ENCODE measurements at places on chromosomes 13 and 19.

- no peaks in the 10 kb centered on the region for H3K36me3 ChIP-seq
- DNase-seq, result no peak
- peaks cover 30% of the 10 kb centered on the region for H3K4me1 ChIP-seq
- H3K4me3 ChIP-seq, result no peak overlapping the region
- H3K27me3 ChIP-seq, result no peaks in the 10 kb centered on the region
- no peak overlapping the region for H3K27ac ChIP-seq
Observed at GRCh38 chr13:43305416-43305815, 282.0 kb downstream of the DNAJC15 start.

DNA sequence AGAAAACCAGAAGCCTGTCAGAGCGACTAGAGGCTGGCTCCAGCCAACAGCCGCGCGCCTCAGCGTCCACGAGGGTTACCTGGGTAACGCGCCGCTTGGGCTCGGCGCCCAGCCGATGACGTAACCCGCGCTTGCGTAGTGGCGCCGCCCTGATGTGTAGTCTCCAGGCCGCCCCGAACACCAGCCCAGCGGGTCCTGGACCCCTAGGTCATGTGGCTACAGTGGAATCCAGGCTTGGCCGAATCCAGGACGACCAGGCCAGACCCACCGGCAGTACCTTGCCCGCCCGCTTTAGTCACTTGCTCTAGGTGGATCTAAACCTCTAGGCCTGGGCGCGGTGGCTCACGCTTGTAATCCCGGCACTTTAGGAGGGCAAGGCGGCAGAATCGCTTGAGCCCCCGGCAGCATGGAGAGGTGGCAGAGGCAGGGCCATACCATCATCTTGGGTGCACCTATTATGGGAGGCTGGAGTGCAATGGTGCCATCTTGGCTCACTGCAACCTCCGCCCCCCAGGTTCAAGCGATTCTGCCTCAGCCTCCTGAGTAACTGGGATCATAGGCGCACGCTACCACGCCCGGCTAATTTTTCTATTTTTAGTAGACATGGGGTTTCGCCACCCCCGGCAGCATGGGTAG lies 7.2 kb upstream of the ZNF606 start:
- H3K27ac ChIP-seq, result peak overlapping the region; percentile 55
- peak; percentile 88 for DNase-seq
- peaks cover 15% of the 10 kb centered on the region for H3K27me3 ChIP-seq
- H3K36me3 ChIP-seq, result peaks cover 42% of the 10 kb centered on the region
- H3K4me3 ChIP-seq, result peak overlapping the region; percentile 79

- DNase-seq, result no peak
- no peaks in the 10 kb centered on the region for H3K27me3 ChIP-seq
- no peak overlapping the region for H3K4me3 ChIP-seq
- H3K4me1 ChIP-seq, result peaks cover 5% of the 10 kb centered on the region
Observed at GRCh38 chr13:90552702-90553101, 794.8 kb upstream of the MIR17HG start.

DNA sequence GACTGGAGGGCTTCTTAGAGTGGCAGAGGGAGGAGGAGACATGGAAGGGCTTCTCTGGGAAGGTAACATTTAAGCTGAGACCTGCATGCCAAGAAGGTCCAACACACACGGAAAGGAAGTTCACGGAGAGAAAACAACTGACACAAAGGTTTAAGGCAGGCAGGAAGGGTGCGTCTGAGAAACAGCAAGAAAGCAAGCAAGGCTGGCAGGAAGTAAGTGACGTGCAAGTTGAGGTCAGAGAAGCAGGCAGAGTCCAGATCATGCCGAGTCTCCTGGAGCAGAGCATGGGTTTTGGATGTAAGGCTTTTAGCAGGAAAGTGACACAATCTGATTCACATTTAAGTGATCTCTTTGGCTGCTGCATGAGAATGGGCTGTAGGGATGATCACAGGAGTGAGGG lies 60.5 kb downstream of the ATP7B start:
- DNase-seq, result no peak
- H3K27ac ChIP-seq, result no peak overlapping the region
- no peaks in the 10 kb centered on the region for H3K4me1 ChIP-seq
- peaks cover 18% of the 10 kb centered on the region for H3K36me3 ChIP-seq
- no peak overlapping the region for H3K4me3 ChIP-seq
- H3K27me3 ChIP-seq, result no peaks in the 10 kb centered on the region

GRCh38 chr13:73901324-73902068 lies 232.7 kb downstream of the KLF12 start:
- H3K4me1 ChIP-seq, result peaks cover 17% of the 10 kb centered on the region
- H3K4me3 ChIP-seq, result no peak overlapping the region
- no peak overlapping the region for H3K27ac ChIP-seq
- no peaks in the 10 kb centered on the region for H3K36me3 ChIP-seq
- no peak for DNase-seq

DNA sequence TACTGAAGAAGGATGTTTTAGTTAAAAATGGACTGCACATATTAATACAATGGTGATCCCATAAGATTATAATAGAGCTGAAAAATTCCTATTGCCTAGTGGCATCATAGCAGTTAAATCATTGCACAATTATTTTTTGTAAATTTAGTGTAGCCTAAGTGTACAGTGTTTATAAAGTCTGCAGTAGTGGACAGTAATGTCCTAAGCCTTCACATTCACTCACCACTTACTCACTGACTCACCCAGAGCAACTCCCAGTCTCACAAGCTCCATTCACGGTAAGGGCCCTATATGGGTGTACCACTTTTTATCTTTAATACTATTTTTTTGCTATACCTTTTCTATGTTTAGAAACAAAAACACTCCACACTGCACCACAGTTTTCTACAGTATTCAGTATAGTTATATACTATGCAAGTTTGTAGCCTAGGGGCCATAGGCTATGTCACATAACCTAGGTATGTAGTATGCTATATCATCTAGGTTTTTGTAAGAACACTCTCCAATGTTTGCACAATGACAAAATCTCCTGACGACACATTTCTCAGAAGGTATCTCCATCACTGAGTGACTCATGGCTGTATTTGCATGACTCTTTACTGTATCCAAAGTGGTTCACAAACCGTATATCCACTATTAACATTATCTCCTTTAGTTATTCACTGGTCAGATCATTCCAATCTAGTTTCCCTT lies 536.0 kb downstream of the KLF12 start:
- DNase-seq, result no peak
- no peak overlapping the region for H3K27ac ChIP-seq
- H3K36me3 ChIP-seq, result no peaks in the 10 kb centered on the region
- no peak overlapping the region for H3K4me3 ChIP-seq
- H3K27me3 ChIP-seq, result peaks cover 2% of the 10 kb centered on the region

DNA sequence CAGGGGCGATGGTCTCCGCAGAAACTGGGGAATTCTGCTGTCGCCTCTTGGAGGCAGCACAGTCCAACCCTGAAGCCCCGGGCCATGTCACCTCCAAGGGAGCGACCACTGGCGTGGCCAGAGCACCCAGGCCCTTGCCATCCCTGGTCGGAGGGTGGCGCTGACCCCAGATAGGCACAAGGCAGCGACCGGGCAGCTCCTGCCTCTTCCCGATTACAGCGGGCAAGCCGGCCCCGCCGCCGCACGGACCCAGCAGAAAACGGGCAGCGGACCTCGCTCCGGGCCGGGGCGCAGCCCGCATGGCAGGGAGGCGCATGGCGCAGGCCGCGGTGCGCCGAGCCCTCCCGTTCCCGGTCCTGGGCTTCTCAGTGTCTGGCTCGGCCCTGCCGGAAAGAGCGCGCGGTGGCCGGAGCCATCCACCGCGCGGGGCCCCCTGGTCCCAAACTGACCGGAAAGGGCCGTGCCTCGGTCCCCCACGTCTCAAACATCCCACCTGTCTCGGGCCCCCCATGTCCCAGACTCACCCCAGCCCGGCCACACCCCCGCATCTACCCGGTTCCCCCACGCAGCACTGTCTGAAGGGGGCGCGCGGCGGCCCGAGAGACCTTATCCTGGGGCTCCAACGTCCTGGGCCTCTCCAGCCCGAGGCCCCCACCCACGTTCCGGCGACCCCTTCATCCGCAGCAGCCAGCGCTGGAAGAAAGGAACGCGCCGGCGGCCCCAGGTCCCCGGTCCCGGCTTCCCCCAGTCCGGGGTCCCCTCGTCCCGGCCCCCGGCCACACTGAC lies 727 bp downstream of the CERS1 start:
- H3K4me3 ChIP-seq, result peak overlapping the region; percentile 79
- H3K36me3 ChIP-seq, result no peaks in the 10 kb centered on the region
- peak; percentile 88 for DNase-seq
- no peak overlapping the region for H3K27ac ChIP-seq

GRCh38 chr13:98782654-98783053 lies 30.2 kb upstream of the SLC15A1 start:
- H3K27me3 ChIP-seq, result peaks cover 2% of the 10 kb centered on the region
- H3K36me3 ChIP-seq, result no peaks in the 10 kb centered on the region
- DNase-seq, result no peak

DNA sequence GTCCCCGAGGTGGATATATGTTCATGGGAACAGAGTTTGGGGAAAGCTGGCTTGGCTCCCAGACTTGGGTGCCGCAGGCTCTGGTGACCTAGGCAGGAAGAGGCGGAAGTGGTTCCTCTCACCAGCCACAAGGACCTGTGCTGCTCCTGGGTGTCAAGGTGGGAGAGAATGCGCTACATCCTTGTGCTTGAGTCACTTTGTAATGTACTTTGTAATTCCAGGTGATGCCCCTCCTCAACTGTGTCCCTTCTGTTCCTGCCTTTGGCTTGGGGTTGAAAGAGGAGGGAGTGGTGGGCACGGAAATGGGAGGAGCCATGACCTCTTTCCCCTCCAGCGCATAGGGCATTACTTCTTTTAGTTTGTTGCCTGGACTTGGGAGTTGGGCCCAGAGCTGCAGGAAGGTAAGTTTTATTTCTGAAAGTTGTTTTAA lies 10.9 kb downstream of the GARRE1 start:
- no peak overlapping the region for H3K4me3 ChIP-seq
- no peaks in the 10 kb centered on the region for H3K36me3 ChIP-seq
- peaks cover 2% of the 10 kb centered on the region for H3K27me3 ChIP-seq
- no peak overlapping the region for H3K27ac ChIP-seq

- peaks cover 10% of the 10 kb centered on the region for H3K4me1 ChIP-seq
- H3K27ac ChIP-seq, result no peak overlapping the region
- no peaks in the 10 kb centered on the region for H3K36me3 ChIP-seq
- H3K4me3 ChIP-seq, result peak overlapping the region; percentile 43
- no peak for DNase-seq
- no peaks in the 10 kb centered on the region for H3K27me3 ChIP-seq
Observed at GRCh38 chr13:31110169-31110568, 51.5 kb downstream of the HSPH1 start.

DNA sequence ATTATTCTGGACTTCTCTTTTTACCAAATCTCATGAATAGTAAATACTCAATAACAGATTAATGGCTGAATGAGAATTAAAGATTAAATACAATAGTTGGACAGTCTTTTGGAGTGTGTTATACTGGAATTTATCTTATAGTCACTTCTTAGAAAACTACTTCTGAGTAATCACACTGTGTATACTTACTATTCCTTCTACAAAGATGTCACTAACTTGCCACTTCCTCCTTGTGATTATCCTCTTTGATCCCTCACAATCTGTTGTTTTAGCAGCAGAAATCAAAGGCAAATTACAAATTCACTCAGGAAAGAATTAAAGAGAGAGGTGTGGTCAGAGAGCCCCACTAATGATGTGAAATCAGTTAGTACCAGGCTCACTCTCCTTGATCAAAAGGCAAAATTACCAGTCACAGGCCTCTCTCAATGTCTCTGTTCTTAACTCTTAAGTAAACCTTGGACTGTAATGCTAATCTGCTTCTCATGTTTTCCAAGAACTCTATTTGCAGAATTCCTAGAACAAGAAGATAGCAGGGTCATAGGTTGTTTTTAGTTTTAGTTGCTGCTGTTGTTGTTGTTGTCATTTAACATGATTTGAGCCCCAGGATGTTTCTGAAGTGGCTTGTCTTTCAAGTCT lies 37.3 kb upstream of the FNDC3A start:
- H3K4me1 ChIP-seq, result no peaks in the 10 kb centered on the region
- no peaks in the 10 kb centered on the region for H3K36me3 ChIP-seq
- H3K27ac ChIP-seq, result no peak overlapping the region
- H3K4me3 ChIP-seq, result no peak overlapping the region

DNA sequence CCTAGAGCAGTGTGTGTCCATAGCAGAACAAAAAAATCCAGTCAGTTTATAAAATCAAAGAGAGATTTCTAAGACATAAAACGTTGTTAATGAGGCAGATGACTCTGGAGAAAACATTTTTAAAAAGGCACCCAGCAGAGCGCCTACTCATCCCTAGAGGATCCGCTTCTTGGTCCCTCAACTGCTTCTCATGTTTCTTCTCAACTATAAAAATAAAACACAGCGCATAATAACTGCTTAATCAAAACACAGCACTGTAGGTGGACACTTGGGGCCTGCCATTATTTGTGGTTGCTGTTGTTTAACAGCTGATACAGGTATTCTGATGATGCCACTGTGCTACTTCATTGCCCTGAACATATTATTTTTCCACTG lies 347.9 kb downstream of the FGF9 start:
- no peaks in the 10 kb centered on the region for H3K4me1 ChIP-seq
- no peaks in the 10 kb centered on the region for H3K36me3 ChIP-seq
- DNase-seq, result no peak
- H3K27me3 ChIP-seq, result no peaks in the 10 kb centered on the region
- no peak overlapping the region for H3K27ac ChIP-seq

DNA sequence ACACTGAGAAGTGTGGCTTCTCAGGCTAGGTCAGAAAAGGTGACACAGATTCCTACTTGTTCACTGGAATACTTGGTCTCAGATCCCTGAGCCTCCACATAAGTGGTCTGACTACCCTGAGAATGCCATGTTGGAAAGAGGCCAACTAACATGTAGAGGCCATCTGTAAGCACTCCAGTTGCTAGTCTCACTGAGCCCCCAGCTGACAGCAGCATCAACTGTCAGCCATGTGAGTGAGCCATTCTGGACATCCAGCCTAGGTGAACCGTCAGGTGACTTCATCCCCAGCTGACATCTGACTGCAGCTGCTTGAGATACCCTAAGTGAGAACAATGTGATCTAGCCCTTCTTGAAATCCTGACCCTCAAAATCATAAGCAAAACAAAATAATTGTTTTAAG lies 18.1 kb upstream of the ARL11 start:
- no peaks in the 10 kb centered on the region for H3K36me3 ChIP-seq
- peak; percentile 40 for DNase-seq
- H3K4me3 ChIP-seq, result no peak overlapping the region
- H3K27me3 ChIP-seq, result no peaks in the 10 kb centered on the region

DNA sequence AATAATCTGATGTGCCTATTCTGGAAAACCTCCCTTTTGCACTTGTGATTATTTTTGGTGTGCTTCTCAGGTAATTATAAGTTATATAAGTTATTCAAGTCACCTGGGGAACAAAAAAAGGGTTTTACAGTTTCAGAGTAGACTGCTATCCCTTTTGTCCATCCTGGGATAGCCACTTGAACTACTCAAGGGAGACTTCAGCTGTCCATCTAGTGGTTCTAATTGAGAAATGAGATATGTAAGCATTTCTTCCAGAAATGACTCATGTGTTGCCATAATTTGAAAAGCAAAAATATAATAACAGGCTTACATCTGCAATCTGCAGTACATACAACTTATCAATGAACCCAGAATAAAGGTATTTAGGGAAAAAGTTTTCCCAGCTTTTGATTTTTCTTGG lies 20.4 kb downstream of the UBL3 start:
- no peak for DNase-seq
- no peaks in the 10 kb centered on the region for H3K27me3 ChIP-seq
- no peak overlapping the region for H3K4me3 ChIP-seq
- H3K36me3 ChIP-seq, result peaks cover 11% of the 10 kb centered on the region
- H3K27ac ChIP-seq, result no peak overlapping the region

- no peak for DNase-seq
- H3K36me3 ChIP-seq, result no peaks in the 10 kb centered on the region
- no peak overlapping the region for H3K4me3 ChIP-seq
- no peak overlapping the region for H3K27ac ChIP-seq
- peaks cover 2% of the 10 kb centered on the region for H3K4me1 ChIP-seq
Observed at GRCh38 chr19:45773384-45773783, 4.3 kb upstream of the SIX5 start.
